Psoas muscle (tissue), 8 donors: ENCODE measurements at places on chromosomes 5 and 9.
A peak's percentile ranks its signal among the peaks of the same experiment; 100 is the strongest.

DNA sequence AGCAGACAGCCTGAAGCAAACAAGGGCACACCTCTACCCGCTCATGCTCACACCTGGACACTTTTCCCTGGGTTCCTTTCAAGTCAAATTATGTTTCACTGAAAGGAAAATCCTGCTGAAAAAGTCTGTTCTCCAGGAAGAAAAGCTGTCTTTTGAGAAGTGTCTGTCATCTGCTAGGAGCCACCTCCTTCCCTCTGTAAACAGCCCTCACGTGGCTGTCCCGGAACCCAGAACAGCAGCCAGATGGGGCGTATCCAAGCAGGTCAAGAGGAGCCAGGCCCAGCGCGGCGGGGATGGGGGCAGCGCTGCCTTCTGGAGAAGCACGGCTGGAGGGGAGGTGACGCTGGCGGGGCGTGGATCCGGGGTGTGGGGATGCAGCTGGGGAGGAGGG is at the start of gene PNPLA7:
Gene PNPLA7 (minus strand): TSS at position 172 of the 391 bp plus-strand sequence. CDS start 205 bp downstream, outside the sequence.
- peak; percentile 94 for DNase-seq

DNA sequence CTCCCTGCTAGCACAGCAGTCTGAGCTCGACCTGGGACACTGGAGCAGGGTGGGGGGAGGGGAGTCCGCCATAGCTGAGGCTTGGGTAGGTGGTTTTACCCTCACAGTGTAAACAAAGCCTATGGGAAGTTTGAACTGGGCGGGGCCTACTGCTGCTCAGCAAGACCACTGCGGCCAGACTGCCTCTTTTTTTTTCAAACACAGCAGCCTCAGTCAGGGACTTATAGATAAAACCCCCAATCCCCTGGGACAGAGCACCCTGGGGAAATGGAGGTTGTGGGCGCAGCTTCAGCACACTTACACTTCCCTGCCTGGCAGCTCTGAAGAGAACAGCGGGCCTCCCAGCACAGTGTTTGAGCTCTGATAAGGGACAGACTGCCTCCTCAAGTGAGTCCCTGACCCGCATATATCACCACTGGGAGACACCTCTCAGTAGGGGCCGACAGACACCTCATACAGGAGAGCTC is 151.1 kb upstream of the APC start:
- DNase-seq: no peak

GRCh38 chr5:105806596-105806995 is 1864.1 kb downstream of the EFNA5 start:
- DNase-seq: no peak

- DNase-seq: no peak
Observed at GRCh38 chr5:13581132-13581531, 363.4 kb downstream of the DNAH5 start.

GRCh38 chr9:98861781-98862504 is 54.5 kb downstream of the GALNT12 start:
- peak; percentile 70 for DNase-seq

GRCh38 chr9:3846573-3846972 is 320.8 kb upstream of the RFX3 start:
- DNase-seq: no peak

GRCh38 chr9:125238915-125239446 is 2.2 kb downstream of the HSPA5 start:
- no peak for DNase-seq

- no peak for DNase-seq
Observed at GRCh38 chr9:135265931-135266330, 178.5 kb downstream of the OLFM1 start.
